T-helper 1 cell (primary cell): ENCODE measurements at places on chromosomes 4 and X.

GRCh38 chr4:7530082-7530481, 95.4 kb upstream of the PSAPL1 start:
- no peak for DNase-seq

DNA sequence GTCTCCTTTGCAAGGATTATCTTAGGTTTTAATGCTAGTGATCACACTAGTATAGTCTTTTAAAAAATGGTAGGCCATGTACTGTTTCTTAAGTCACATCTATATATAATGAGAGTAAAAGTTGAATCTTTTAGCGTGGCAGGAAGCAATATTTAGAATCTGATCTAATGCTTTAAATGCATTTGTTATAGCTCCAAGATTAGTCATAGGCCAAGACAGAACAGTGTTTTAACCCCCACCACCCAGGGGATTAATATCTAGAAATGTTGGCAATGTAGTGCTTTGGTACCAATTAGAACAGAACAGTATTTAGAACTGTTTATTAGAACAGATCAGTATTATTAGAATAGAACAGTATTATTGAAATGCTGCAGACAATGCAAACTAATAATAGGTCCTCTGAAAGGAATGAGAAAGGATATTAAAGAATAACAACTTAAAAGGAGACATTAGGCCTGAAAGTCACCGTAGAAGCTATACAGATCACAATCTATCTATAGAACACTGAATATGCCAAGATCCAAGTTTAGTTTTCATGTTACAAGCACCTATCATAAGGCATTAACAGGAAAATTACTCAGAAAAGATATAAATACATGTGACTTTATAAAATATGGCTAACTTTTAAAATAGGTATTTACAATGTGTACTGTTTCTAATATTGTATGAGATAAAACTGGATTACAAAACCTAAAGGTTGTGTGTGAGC, 146.2 kb downstream of the NPNT start:
- DNase-seq = no peak

GRCh38 chr4:175440786-175441185, 371.3 kb downstream of the GPM6A start:
- DNase-seq = no peak

DNA sequence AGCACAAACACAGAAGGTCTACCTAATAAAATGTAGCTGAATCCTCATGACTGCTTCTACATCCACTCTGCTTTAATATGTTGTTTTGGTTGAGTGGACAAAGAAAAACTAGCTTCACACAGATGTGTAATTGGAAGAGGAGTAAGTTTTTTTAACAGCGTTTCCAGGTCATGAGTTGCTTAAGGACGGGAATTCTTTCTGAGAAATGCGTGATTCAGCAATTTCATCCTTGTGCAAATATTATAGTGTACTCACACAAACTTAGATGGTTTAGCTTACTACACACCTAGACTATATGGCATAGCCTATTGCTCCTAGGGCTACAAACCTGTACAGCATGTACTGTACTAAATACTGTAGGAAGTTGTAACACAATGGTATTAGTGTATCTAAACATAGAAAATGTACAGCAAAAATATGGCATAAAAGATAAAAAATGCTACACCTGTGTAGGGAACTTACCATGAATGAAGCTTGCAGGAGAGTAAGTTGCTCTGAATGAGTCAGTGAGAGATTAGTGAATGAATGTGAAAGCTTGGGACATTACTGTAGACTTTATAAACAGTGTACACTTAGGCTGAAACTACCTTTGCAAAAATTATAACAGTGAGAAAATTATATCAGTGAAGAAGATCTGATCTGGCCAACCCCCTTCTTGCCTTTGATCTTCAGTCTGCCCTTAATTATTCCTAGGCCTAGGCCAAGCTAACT, 70.8 kb upstream of the IL15 start:
- no peak for DNase-seq

GRCh38 chr4:189202182-189202868, 738.3 kb upstream of the FRG1 start:
- DNase-seq = no peak

- DNase-seq = no peak
These were observed 10.6 kb upstream of the ANXA5 start for GRCh38 chr4:121707344-121707743.

GRCh38 chr4:117293784-117294183, 208.4 kb upstream of the TRAM1L1 start:
- no peak for DNase-seq

GRCh38 chrX:24175276-24175675, 25.7 kb downstream of the ZFX start:
- DNase-seq = no peak

GRCh38 chr4:6834867-6835266, 52.3 kb downstream of the KIAA0232 start:
- no peak for DNase-seq

DNA sequence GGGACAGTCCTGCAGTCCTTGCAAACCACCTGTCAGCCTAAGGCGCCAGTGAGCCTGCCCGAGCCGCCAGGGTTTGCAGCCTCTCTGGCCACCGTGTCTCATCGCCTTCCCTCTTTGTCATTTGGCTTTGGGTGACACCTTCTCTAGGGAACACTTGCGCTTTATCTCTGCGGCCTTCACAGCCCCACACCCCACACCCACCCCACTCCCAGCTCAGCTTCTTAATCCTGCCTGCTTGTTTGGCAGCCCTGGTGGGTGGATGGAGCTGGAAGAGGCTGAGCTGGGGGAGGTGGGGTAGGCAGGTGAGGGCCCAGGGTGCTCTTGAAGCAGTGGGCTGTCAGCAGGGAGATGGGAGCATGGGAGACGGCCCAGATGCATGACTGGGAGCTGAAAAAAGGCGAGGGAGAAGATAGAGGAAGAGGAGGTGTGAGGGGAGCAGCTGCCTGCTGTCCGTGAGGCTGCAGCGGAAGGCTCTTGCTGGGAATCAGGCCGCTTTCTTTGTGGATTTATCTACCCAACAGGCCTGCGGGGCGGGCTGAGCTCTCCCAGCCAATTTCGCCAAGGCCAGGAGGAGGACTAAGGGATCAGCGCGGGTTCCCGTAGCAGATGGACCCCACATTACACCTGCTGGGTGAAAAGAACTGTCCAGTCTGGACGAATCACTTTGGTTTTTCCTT, 97.5 kb upstream of the STOX2 start:
- no peak for DNase-seq

GRCh38 chr4:48193096-48193836, 59.2 kb upstream of the TXK start:
- DNase-seq = no peak

- DNase-seq = no peak
These were observed 4.1 kb upstream of the CPLX1 start for GRCh38 chr4:829761-830600.

- no peak for DNase-seq
These were observed 50.8 kb downstream of the SLC2A9 start for GRCh38 chr4:9970399-9971011.

GRCh38 chr4:61540944-61541343, 340.8 kb downstream of the ADGRL3 start:
- DNase-seq = no peak

DNA sequence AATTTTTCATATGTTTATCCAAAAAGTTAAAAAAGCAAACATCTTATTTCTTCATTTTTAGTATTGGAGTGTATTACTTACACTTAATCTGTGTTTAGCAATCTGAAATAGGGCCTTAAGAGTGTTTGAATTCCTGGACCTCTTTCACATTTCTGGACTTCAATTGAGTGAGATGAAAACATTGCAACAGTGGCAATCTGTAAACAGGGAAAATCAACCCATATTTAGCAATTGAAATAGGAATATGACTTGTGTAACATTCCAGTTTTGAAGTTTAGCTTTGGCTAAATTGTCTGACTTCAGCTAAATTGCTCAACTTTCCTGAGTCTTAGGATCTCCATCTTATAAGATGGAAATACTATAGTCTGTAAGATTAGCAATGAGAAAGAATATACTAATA, 34.6 kb upstream of the FHL1 start:
- DNase-seq = no peak

GRCh38 chr4:139808808-139809756, 143.5 kb downstream of the MGST2 start:
- DNase-seq = no peak

- DNase-seq = peak; percentile 29
These were observed 18.6 kb downstream of the TRIM2 start for GRCh38 chr4:153222707-153223426.

GRCh38 chrX:24426340-24426913, 38.7 kb upstream of the PDK3 start:
- DNase-seq = no peak

DNA sequence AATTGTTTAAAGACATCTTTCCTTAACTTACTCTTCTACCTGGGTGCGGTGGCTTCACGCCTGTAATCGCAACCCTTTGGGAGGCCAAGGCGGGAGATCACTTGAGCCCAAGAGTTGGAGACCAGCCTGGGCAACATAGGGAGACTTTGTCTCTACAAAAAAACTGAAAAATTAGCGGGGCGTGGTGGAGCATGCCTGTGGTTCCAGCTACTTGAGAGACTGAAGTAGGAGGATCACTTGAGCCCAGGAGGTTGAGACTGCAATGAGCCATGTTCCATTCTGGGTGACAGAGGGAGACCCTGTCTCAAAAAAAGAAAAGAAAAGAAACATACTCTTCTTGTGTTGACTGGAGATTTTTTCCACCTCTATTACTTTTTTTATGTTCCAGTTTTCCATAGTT, 181.9 kb downstream of the RAPGEF2 start:
- no peak for DNase-seq

DNA sequence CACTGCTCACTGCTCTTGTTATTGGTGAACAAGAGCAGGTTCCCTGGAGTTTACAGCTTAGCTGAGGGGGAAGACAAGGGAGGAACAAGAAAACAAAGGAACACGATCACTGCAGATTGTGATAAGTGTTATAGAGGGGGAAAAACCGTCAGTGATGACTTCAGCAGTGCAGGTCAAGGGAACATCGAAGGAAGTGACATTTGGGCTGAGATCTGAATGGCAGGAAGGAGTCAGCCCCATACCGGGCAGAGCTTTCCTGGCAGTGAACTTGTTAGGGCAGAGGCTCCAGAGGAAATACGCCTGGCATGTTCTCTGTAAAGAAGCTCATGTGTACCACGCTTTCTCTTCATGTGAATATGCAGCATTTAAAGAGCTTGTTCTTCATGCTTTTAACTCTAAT, 78.1 kb downstream of the LDB2 start:
- DNase-seq = no peak

GRCh38 chr4:112128452-112128851, 16.8 kb upstream of the FAM241A start:
- no peak for DNase-seq

- DNase-seq = no peak
These were observed 114.3 kb downstream of the QDPR start for GRCh38 chr4:17397611-17398010.

GRCh38 chr4:8904041-8904501, 32.4 kb upstream of the HMX1 start:
- no peak for DNase-seq

- DNase-seq = peak; percentile 67
These were observed 13.7 kb upstream of the DTHD1 start for GRCh38 chr4:36267486-36268268.

DNA sequence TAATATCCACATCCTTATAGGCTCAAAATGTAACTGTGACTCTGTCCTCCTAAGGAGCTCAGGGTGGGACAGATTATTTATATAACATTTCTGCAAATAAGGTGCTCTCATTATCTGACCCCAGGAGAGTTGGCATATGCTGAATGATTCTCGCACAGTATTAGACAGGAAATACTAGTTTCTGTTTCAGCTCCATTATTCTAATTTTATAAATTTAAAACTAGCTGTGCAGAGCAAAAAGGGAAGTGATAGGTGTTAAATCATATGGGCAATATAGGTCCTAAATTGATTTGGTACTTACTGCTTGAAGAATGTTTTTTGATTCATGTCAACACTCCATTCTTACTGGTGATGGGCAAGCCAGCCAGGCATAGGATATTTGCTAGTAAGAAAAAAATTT, 141.5 kb downstream of the GLRA2 start:
- DNase-seq = no peak

DNA sequence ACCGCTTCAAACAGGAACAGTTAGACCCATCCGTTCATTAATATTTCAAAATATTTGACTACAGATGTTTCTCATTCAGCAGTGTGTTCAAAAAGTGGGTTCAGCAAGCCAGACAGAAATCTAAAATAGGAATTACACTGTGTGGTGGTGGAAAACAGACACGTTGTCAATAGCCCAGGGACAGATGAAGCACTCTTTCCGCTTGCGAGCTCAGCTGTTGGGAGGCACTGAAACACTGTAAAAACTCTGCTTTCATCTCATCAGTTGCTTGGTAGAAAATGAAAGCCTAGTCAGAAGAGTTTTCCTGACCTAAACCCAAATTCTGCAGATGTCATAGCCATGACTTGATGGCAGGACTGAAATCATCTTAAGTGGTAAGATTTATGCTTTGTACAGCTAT, 38.5 kb downstream of the LRP2BP start:
- DNase-seq = no peak

DNA sequence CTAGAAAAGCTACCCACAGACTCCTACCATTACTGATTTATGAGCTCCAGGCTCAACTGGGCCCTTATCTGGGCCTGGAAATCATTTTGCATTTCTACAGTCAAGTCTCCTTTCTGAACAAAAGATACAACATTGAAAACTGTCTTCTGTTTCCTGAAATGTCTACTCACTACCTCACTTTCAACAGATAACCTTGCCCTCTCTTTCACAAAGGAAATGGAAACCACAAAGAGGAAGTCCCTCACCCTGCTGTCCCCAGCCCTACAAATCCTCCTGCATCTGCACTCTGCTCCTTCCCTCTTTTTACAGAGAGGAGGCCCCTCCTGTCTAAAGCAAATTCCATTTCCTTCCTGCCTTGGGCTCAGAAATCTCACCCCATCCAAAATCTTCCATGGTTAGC, 24.8 kb upstream of the CYBB start:
- no peak for DNase-seq

DNA sequence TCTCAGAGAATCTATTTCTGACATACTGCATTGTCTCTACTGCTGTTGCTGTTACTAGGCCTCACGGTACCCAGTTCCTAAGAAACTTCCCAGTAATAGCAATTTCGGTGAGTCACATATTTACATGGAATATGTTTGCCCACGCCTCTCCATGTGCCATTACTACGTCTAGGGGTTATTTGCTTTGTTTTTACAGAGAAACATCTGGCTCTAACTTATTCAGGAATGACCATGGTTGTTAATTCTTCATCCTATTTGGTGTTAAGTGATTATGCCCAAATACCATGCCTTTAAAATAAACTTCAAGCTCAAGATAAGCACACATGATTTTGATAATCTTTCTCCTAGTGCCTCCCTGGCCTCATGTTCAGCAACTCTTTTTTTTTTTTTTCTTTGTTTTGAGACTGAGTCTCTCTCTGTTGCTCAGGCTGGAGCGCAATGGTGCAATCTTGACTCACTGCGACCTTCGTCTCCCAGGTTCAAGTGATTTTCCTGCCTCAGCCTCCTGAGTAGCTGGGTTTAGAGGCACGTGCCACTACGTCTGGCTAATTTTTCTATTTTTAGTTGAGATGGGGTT, 101.0 kb upstream of the HS3ST1 start:
- no peak for DNase-seq
